Left lung (tissue), 14 donors: ENCODE measurements at places on chromosomes 3 and 15. TPM values are rescaled to one million over a fixed set of nuclear protein-coding genes. Genes with fewer than 3 reads are reported as not detected.

DNA sequence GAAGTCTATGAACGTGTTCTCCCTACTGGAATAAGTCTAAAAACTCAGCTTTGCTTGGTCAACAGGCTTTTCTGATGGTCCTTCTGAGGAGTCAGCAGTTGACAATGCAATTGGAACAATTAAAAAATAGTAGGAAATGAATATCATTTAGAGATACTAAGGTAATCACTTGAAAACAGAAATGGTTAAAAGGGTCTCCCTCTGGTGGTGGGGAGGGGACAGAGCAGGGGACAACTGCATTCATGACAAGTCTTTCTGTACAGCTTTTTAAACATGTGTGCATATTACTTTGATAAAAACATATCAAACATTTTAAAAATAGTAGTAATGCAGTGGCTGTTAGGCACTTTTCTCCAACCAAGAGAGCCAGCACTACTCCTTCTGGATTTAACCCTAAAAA is 119.9 kb upstream of the FHIT start:
- no peak for DNase-seq
- no peak overlapping the region for H3K4me3 ChIP-seq
- H3K4me1 ChIP-seq = no peaks in the 10 kb centered on the region
- no peaks in the 10 kb centered on the region for H3K27me3 ChIP-seq
- H3K27ac ChIP-seq = no peak overlapping the region
- H3K36me3 ChIP-seq = no peaks in the 10 kb centered on the region

GRCh38 chr15:89499156-89499555 is 2.8 kb upstream of the RHCG start:
- H3K27me3 ChIP-seq = peaks cover 89% of the 10 kb centered on the region
- DNase-seq = no peak
- no peaks in the 10 kb centered on the region for H3K4me1 ChIP-seq
- H3K36me3 ChIP-seq = no peaks in the 10 kb centered on the region
- H3K27ac ChIP-seq = no peak overlapping the region
- no peak overlapping the region for H3K4me3 ChIP-seq

- no peaks in the 10 kb centered on the region for H3K4me1 ChIP-seq
- H3K27me3 ChIP-seq = no peaks in the 10 kb centered on the region
- H3K4me3 ChIP-seq = no peak overlapping the region
- no peak overlapping the region for H3K27ac ChIP-seq
- DNase-seq = no peak
- H3K36me3 ChIP-seq = no peaks in the 10 kb centered on the region
Measured at GRCh38 chr3:176964661-176965060, 232.6 kb downstream of the TBL1XR1 start.

DNA sequence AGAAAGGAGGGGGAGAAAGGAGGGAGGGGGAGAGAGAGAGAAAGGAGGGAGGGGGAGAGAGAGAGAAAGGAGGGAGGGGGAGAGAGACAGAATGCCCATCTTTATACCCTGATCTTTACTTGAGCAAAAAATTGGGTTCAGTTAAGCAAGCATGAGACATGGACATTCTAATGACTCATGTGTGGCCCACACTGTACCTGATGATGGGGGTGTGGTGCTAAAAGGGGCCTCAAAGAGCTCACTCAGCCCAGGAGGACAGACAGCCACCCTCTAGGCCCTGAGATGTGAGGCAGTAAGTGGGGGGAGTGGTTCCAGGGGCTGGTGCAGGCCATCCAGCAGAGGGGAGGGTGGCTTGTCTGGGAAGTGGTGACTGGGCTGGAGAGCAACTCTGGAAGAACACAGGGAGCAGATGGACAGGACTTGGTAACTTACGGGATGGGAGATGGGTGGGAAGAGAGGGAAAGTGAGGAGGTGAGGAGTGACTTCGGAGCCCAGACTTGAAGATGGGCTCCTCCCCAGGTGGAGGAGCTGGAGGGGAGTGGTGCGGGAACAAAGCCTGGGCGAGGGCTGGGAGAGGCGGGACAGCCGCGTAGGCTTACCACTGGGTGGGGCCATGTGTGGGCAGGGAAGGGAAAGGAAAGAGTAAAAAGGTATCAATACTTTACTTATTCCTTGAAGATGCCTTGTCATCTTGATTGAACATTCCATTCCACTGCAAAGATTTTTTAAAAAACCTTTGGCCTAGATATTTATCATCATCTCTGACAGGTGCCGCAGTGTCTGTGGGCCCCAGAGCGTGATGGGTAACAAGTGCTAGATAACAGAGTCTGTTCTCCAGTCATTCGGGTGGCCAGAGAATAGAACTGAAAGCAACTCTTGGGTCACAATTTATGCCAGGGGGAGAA is 32.3 kb downstream of the TSPAN3 start:
- no peak overlapping the region for H3K27ac ChIP-seq
- no peak for DNase-seq
- H3K27me3 ChIP-seq = no peaks in the 10 kb centered on the region
- no peak overlapping the region for H3K4me3 ChIP-seq
- no peaks in the 10 kb centered on the region for H3K36me3 ChIP-seq

DNA sequence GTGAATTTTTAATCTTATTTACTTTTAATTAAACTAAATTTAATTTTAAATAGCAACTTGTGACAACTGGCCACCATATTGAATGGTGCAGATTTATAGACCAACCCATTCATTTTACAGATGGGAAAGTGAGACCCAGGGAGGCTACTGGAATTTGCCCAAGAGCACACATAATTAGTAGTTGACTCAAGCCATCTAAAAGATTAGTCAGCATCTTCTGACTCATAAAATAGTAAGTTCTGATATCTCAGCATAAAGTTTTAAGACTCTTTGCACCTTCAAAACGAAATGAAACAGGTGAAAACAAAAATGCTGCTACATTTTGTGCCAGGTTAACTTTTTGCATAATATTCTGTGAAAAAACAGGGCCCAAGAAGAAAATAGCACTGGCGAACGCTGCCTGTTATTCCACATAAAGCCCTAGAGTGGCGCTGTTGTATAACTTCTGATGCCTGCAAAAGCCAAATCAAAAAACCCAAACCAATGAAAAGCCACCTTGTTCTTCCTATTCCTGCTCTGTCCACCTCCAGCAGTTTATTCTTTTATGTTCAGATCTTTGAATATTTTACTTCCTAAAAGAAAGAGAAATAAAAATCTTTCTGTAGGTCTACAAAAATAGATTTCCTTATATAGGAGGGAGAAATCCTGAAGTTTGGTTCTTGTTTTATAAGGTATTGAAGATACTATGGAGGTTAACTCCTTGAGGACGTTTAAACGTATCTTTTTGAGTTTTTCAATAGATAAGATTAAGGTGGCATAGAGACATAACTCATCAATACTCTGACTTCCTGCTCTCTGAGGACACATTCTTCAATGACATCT is 62.8 kb downstream of the OTOL1 start:
- H3K27me3 ChIP-seq = no peaks in the 10 kb centered on the region
- H3K4me1 ChIP-seq = no peaks in the 10 kb centered on the region
- no peak overlapping the region for H3K27ac ChIP-seq

- no peak overlapping the region for H3K27ac ChIP-seq
- DNase-seq = no peak
- H3K27me3 ChIP-seq = no peaks in the 10 kb centered on the region
- peaks cover 5% of the 10 kb centered on the region for H3K36me3 ChIP-seq
- H3K4me3 ChIP-seq = no peak overlapping the region
Measured at GRCh38 chr3:18382760-18383369, 42.3 kb downstream of the SATB1 start.

- no peaks in the 10 kb centered on the region for H3K36me3 ChIP-seq
- peaks cover 12% of the 10 kb centered on the region for H3K4me1 ChIP-seq
- H3K27me3 ChIP-seq = no peaks in the 10 kb centered on the region
- H3K27ac ChIP-seq = peak overlapping the region; percentile 42
- no peak overlapping the region for H3K4me3 ChIP-seq
Measured at GRCh38 chr3:177781686-177782161, 584.4 kb upstream of the TBL1XR1 start.

Gene OCA2
- total RNA-seq = 0.81 TPM

Gene TNNC1
- total RNA-seq = 117 TPM
